ENCODE measurements at places on chromosomes 1 and 21.

- peak; percentile 51 for DNase-seq
These were observed 6.7 kb downstream of the LMO4 start for GRCh38 chr1:87335175-87335884.

- no peak for DNase-seq
These were observed 8.5 kb downstream of the AKT3 start for GRCh38 chr1:243841507-243841906.

- no peak for DNase-seq
These were observed 50.0 kb upstream of the NPL start for GRCh38 chr1:182739545-182739944.

DNA sequence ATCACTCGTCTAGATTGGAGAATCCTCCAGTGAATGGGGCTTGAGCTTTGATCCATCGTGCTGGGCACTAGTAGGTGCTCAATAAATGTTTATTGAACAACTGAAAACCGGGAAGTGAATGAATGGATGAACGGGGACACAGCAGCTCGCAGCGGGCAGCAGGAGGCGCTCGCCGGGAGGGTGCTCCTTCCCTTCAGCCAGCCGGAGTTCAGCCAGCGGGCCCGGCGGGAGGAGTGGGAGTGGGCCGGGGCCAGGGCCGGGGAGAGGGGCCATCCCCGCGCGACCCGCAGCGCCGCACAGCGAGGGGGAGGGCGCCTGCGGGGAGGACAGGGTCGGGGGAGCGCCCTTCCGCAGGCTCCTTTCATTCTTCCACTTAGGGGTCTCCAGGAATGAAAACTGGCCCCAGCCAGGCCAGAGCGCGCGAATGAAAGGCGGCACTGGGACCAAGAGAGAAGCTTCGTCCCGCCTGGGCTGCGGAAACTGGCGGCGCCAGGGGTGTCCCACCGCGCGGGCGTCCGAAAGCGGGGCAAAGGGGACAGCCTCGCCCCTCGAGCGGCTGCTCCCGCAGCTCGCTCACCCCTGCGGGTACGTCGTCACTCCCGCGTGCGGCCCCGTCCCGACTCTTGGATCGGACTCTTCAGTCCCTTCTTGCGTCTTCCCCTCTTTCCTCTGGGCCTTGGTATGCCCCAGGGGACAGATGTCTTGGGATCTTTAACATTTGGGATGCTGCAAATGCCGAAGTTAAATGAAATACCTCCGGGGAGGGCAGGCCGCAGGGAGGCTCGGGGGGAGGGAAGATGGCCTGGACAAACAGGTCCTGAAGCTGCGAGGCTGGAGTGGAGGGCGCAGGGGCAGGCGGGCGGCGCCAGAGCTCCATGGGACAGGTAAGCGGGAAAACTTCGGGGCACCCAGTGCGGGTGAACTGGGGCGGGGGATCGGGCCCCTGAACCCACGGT is 3.6 kb upstream of the INAVA start:
- DNase-seq, result no peak

DNA sequence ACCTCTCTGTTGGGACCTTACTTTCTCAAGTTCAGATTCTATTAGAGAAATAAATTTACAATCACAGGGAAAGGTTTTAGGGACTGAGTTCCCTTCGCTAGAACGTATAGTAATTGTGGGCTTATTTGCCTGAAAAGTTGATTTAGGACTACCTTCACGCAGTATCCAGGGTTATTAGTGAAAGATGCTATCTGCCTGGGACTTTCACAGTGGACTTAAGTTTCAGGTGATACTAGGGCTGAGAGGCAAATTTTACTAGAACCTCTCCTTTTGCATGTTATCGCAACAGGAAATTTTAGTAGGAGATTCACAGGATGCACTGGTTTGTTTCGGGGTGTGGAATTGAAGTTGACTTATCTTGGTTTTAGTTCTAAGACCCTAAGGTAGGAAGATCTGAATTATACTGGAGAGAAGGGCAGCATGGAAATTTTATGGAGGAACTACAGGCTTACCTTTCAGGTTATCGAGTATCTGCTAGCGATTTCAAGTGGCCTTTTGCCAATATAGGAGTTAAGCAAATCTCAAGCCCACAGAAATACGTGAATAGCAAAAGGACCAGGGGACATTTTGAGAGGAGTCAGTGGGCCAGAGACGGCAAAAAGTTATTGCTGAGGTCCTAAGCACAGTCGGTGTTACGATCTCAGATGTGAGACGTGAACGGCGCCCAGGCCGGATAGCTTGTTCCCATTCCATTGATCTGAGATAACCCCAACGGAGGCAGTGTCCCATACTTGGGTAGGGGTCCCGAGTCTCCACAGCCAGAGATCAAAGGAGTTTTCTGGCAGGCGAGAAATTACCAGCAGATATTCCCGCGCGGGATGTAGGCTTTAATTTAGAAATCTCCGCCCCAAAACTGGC is 723 bp upstream of the GNAI3 start:
- DNase-seq, result no peak

GRCh38 chr1:25664357-25665199 is 48.0 kb downstream of the MAN1C1 start:
- no peak for DNase-seq

GRCh38 chr1:8976896-8977450 is 31.3 kb downstream of the CA6 start:
- no peak for DNase-seq

DNA sequence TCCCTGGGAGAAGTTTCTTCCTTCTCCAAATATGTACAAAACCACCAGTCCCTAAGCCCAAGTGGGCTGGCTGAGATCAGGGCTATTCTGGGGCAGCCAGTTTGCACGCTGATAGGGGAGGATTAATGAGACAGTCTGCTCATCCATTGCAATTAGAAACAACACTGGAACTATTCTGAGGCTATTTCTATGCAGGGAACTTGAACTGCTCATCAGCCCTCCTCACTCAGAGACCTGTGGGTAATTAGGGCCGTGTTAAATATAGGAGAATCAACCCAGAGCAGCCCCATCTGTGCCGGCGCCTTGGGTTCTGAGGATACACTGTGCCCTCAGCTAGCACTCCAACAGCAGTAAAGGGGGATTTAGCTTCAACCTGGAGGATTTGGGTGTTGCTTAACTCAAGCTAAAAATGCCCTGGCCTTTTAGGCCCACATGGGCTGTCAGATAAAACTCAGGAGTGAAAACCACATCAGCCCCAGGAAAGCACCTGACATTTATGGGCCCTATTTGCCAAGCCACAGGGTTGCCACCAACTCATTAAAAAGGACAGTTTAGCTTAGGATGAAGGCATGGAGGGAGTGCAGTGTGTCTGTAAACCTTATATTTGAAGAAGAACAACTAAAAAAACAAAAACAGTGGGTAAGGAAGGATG is 53.9 kb downstream of the DUSP10 start:
- DNase-seq, result no peak

- DNase-seq, result no peak
These were observed 946 bp upstream of the HNRNPR start for GRCh38 chr1:23344987-23345472.

DNA sequence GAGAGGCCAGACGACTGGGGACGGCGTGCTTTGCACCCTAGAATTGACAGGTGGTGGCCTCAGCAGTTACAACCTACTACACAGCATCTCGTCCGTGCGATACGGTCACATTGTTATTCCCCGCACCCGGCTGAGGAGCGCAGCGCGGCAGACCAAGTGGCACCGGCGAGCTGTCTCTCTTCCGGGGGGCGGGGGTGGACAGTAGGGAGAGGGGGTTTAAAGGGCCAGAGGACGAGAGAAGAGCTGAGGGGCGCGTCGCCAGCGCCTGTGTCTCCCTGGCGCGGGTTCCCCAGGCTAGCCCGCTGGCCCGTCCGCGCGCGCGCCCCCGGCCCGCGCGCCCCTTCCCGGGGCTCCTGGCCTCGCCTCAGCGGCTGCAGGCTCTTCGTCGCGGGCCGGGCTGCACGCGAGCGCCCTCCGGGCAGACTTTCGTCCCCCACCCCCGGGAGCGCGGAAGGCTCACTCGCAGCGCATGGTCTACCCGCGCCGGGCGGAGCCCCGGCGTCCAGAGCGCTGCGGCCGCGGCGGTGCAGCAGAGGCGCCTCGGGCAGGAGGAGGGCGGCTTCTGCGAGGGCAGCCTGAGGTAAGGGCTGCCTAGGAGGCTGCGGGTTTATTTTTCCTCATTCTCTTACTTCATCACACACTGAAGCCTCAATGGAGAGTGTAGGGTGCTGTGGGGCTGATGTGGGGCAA is at the start of gene PDE4B:
Gene PDE4B (plus strand): TSS at position 227 of the 690 bp plus-strand sequence.
- DNase-seq, result no peak

GRCh38 chr1:48939042-48939441 is 162.4 kb upstream of the BEND5 start:
- DNase-seq, result no peak

GRCh38 chr1:53127546-53127945 is 14.9 kb downstream of the SLC1A7 start:
- no peak for DNase-seq

GRCh38 chr1:231073331-231073730 is 33.3 kb upstream of the FAM89A start:
- no peak for DNase-seq

- no peak for DNase-seq
These were observed 184.9 kb downstream of the NCAM2 start for GRCh38 chr21:21183092-21183491.

DNA sequence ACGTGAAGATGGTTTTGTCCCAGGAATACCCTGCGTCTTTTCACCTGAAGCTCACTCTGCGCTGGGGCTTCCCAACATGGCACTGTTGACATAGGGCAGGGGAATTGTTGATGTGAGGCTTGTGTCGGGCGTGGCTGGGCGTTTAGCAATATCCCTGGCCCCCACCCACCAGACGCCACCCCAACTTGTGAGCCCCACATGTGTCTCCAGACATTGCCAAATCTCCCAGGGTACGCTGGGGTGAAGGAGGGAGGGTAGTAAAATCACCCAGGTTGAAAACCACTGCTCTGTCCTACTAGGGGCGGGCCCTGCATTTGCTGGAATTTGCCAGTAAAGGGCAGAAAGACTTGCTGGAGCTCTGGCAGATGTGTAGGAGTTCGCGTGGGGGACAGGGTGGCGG is 36.0 kb downstream of the SPSB1 start:
- DNase-seq, result no peak

GRCh38 chr1:34697818-34698217 is 57.0 kb upstream of the GJB5 start:
- no peak for DNase-seq

DNA sequence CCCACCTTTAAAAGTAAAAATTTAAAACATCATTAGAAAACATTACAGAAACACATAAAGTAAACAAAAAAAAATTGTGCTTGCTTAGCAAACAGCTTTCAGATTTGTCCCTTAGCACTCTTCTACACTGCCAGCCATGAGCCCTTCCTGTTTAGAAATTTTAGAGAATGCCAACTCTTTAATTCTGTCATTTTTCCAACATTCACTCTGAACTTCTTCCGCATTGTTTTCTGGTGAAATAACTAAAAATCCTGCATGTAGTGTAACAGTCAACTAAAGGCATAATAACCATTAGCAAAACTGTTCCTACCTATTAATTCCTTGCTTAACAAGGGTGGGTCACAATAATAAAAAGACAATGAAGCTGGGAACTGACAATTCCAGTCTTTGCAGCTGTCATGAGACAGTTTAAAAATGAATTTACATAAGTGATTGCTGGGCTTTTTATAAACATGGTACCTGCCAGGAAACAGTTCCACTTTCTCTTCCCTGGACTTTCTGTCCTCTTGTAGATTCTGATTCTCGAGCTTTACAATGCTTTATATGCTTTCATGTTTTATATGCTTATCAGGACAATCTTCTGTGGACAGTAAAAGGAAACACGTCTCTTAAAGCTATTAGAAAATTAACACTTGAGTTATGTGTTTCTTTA is 19.0 kb downstream of the GNG12 start:
- DNase-seq, result no peak
